ENCODE measurements at places on chromosomes 2 and 18.

DNA sequence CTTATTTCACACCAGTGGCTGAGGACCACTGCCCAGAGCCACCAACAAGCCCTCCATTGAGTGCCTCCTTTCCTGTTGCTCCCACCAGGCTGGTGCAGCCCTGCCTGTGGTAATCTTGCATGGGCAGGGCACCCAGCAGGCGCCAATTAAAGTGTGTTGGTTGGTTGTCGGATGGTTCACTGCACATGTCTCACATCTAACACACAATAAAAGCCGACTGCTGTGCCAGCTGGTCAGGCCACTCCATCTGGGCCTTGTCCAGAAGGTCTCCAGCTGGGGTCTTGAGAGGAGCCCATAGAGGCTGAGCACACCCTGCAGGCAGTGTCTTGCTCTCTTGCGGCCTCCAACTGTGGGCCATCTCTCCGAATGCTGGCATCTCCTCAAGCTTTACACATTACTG is 494.8 kb upstream of the KLHL29 start:
- ATAC-seq, result no peak

DNA sequence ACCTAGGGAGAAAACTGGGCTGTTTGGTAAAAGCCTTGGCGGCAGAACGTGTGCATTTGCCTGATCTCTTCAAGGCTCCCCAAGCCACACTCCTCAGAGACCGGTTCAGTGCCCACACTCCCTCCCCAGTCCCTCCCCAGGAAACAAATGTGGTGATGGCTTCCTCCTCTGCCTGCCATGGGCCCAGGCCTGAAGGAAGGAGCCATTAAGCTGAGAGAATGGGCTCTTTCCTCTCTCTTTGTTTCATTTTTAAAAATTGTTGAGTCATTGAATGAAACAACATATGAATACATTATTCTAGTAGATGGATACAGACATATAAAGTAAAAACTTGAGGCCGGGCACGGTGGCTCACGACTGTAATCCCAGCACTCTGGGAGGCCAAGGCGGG is 50.6 kb upstream of the YWHAQ start:
- no peak for ATAC-seq

DNA sequence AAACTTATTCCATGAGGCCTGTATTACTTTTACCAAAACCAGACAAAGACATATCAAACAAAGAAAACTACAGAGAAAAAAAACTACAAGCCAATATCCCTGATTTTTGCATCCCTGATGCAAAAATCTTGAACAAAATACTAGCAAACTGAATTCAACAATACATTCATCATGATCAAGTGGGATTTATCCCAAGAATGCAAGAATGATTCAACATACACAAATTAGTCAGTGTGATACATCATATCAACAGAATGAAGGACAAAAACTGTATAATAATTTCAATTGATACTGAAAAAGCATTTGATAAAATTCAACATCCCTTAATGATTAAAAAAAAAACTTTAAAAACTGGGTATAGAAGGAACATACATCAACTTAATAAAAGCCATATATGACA is 106.8 kb downstream of the SLC39A10 start:
- no peak for ATAC-seq

DNA sequence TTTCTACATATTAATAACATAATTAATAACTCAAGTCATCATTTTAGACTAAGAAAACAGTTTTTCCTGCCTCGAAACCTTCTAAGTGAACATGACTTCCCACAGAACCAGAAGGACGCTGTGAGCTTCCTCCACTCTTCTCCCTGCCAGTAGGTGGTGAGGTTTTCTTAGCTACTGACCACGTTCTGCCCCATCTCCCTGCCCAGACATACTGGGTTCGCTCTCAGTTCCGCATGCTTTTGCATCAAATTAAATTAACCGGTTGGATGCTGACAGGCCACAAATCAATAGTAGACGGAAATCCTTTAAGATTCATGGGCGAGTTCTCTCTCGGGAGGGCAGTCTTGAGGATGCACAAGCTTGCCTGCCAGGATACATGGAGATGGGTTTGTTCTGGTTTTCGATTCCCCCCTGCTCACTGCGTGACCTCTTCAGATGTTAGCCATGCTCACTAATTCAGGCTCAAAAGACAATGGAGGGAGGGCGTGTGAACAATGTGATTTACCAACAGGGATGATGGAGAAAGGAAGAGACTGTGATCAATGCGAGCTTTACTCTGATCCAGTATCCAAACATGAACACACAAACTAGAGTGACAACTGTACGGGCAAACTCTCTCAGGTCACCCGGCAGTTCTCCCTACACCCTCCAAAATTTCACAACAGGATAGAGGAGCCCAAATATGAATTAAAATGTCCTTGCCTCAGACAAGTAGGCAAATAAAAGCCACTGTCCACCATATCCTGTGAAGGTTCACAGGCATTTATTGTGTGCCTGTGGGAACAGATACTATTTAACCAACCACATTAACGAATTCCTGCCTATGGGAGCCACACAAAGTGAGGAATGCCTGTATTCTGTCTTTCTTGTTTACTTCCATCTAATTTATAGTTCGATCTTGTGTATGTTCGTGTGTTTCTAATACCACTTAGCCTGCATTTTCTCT is 375.7 kb downstream of the EIPR1 start:
- no peak for ATAC-seq

DNA sequence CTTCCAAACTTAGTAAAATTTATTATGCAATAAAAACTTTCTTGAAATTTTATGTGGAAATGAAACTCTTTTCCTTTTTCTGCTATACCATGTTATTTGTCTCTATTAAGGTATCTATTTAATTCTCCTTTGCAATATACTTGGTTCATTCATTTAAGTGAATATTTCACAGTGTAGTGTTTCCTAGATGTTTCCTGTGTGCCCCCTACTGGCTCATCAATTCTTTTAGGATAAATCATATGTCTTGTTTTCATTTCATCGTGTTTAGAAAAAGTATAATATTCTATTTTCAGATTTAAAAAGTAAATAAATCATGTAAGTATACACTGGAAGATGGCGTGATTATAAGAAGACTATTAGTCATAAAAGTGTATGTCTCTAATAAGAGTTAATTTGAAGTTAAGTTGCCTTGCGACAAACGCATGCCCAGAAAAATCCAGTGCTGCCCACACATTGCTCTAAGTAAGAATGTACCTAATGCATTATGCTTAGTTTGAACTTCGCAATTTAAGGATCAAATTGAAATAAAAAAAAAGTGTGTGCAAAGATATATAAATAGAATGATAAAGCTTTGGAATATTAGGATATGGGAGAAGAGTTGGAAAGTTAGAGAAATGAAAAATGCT is 525.4 kb downstream of the KCNJ3 start:
- ATAC-seq, result peak; percentile 81

DNA sequence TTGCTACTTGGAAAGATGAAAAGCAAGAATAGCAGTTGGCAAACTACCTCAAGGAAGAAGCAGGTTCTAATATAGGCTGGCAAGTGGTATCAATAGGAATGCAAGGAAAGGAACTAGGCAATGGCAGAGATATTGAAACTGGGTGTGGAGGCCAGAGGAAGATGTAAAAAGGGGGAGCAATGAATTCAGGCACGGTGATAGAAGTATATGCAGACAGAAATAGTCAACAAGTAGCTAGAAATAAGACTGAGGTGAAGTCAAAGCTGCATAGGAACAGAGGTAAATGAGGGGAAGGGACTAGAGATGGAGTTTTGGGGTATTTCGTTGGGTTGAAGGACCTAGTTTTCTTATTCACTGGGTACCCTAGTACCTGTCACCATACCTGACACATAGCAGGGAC is 4.1 kb downstream of the PCBP1 start:
- ATAC-seq, result no peak

DNA sequence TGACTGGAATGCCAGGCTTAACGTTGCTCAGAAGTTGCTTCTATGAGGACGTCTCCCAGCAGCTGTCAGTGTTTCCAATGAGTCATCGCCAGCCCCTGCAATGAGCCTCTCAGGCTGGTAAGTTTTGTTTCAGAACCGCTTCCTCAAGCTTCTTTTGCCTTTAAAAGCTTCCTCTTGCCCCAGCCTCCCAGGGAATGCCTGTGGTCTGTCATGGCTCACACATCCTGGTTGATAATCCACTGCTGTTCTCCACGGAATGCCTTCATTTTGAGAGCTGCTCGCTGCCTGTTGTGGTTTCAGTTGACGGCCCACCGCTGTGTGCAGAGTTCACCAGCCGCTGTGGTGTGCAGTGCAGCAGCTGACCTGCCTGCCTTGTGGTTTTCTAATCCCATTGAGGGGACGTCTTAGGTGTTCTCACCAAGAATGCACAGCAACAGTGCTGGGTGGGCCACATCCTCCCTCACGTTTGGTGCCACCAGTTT is 96.4 kb downstream of the RTP5 start:
- ATAC-seq, result peak; percentile 97

DNA sequence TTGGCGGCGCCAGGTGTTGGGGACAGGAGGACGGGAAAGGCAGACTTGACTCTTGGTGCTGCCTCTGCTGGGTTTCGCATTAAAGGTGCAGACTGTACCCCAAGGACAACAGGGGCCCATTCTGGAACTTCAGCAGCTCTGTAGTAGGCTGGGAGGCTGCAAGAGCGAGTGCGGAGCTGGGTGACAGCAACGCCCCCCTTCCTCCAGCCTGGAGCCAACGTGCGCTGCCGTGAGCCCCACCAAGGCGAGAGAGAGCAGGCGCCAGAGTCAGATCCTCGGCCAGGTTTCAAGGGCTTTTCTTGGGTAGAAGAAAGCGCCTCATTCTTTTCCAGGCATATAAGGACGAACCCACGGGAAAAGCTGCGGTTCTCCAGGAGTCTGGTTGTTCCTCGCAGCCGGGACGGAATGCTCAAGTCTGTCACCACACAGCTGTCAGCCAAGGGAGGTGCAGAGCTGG is 1.9 kb downstream of the DOK6 start:
- ATAC-seq, result no peak

- ATAC-seq, result no peak
Measured at GRCh38 chr2:237737196-237737865, 61.2 kb upstream of the RBM44 start.

DNA sequence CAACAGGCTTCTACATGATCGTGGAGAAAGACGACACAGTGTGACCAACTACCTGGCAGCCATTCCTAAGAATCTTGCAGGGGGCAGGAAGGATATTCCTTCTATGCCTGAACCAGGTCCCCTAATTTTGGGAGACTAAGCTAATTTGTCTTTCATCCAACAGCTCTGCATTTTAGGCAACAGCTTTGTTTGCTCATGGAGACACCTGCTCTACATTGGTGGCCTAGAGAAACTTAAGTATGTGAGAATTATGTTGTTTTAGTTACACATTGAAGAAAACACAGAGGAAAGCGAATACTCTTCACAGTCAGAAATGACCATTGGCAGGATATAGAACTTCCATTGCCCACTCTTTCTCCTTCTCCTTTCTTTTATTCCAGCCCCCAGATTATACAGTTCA is 75.2 kb downstream of the ASXL3 start:
- no peak for ATAC-seq

DNA sequence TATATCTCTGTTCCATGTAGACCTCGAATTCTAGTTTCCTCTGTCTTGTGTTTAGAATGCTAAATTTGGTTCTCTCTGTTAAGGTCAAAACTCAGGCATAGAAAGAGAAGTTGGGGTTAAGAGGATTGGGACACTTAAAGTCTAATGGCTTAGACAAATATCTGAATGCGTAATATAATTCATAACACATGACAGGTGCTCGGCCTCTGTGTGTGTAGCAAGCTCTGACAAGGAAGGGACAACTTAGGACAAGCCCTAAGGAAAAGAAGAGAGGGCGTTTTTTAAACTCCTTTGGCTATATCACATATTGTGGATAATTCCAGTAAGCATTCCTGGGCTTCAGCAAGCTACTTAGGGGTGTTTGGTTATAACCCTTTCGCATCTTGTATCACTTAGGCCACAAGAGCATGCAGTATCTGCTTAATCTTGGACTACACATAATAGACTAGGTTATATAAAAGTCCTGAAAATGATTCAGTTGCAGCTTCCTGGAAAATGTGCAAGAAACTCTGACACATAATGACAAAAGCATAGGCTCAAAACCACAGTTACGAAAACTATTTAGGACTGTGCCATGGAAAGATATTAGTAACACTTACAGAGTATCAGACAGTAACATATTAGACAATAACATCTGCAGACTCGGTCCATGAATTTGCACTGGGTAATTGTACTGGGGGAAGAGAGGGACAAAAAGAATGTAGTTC is 16.1 kb upstream of the CREB1 start:
- peak; percentile 94 for ATAC-seq

GRCh38 chr18:55387139-55387984 is 200.6 kb downstream of the TCF4 start:
- ATAC-seq, result no peak

GRCh38 chr2:58135861-58136260 is 89.3 kb downstream of the VRK2 start:
- ATAC-seq, result no peak

DNA sequence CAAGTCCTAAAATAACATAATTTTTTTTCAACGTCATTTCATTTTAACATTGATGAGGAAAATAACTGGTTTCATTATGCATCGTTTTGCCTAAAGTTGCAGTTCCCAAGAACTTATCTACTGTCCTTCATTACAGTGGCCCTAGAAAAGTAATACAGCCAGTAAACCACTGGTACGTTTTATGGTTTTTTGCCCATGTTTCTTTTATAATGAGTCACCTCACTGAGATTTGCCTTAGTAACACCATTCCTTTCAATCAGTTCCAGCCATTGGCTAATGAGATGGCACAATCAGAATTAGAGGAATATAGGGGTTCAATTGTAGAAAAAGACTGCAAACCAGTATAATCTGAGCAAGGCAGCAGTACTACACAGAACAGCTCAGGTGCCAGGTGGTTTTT is 422.6 kb upstream of the LYPD1 start:
- no peak for ATAC-seq

DNA sequence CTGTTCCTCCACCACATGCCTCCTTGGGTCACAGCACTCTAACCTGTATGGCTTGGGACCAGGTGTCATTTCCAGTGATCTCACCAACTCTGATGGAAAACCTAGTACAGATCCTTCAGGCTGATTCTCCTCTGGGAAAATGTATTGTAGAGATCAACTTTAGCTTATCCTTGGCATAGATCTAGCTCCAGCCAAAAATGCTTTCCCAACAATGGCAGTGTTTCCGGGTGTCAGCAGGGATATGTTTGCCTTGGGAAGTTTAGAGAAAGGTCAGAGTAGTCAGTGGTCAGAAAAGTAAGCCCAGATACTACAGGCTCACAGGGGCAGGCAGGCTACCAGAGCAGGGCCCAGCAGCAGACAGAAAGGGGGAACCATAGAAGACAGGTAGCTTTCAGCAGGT is 73.6 kb downstream of the CD8B2 start:
- no peak for ATAC-seq

GRCh38 chr2:189608795-189609422 is 28.3 kb upstream of the SLC40A1 start:
- ATAC-seq, result no peak

DNA sequence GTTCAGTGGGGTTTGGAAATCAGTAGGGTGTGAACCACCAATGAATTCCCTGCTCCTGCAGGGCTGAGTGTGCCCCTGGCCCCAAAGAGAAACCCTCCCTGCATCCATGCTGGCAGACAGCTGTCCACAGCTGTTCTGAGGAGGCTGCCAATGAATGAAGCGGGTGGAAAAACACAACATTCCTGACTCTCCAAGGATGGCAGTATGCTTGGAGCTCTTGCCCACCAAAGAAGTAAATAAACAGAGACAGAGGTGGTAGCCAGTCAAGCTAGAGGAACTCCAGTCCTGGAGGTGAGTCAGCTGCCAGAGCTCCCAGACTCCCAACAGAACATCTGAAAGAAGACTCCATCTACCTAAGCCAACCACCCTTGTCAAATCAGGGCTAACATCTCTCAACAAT is 6.2 kb downstream of the ZBTB7C start:
- ATAC-seq, result no peak

GRCh38 chr2:319059-319600 is 31.2 kb upstream of the ALKAL2 start:
- no peak for ATAC-seq

Data from SK-N-SH treated with all-trans-retinoic acid at 6 μM for 48 hours (cell line).